ENCODE measurements at places on chromosomes 3 and 15.

- no peak for DNase-seq
Observed at GRCh38 chr3:79672731-79673130, 95.1 kb downstream of the ROBO1 start.

DNA sequence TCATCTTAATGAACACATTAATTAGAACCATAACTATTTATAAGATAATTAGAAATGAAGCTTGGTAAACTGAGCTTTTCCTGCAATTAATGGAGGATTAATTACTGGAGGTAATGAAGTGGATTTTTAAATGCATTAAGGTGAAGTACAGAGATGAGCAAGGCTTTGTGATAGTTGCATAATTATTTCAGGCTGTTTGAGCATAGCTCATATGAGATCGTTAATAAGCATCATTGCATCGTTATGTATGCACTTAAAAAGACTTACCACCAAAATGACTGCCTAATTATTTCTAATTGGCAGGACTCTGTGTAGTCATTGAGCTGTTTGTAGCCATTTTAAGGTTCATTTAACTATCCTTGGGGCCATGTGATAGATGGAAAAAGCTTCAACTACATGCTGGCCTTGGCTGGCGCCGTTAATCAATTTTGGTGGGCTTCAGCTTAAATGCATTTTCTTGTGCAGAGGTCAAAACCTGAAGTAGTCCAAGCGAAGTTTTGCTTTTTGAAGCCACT is 55.3 kb downstream of the RSRC1 start:
- DNase-seq = peak; percentile 89

DNA sequence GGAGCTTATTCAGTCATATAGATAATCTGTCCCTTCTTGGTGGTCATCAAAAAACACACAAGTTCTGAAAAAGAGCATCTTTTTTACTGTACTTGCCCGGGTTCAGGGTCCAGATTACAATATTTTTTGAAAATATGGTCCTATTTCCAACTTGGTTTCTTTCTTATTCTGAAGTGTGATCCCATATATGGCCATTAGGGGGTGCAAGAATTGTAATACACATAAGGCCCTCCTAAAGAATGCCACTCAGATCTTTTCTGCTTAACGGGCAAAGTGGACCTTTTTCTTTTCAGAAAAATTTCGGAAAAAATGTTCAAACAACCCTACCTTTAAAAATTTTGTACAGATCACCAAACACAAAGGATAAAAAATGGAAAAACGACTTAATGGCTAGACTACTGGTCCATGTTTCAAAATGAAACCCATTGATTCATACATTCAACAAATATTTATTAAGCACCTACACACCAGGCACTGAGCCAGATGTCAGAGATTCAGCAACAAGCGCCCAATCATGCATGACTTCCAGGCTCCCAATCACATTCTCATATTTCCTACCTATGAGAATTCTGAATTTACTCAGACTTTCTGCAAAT is 102.0 kb upstream of the MYRIP start:
- DNase-seq = peak; percentile 17

DNA sequence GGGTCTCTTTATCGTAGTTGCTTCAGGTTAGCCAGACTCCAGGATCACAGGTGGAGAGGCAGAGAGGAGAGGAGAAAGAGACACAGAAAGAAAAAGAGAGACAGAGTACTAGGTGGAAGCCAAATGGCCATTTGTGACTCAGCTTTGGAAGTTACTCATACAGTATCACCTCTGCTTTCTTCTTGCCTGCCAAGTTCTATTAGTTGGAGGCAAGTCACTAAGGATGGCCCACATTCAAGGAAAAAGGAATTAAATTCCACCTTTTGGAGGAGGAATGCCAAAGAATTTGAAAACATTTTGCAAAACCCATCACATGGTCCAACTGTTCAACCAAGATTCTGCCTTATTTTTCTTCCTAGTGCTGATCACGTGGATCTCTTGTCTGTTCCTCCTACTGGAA is 291.1 kb downstream of the CHL1 start:
- DNase-seq = no peak

GRCh38 chr3:99472385-99472784 is 166.0 kb upstream of the COL8A1 start:
- no peak for DNase-seq

DNA sequence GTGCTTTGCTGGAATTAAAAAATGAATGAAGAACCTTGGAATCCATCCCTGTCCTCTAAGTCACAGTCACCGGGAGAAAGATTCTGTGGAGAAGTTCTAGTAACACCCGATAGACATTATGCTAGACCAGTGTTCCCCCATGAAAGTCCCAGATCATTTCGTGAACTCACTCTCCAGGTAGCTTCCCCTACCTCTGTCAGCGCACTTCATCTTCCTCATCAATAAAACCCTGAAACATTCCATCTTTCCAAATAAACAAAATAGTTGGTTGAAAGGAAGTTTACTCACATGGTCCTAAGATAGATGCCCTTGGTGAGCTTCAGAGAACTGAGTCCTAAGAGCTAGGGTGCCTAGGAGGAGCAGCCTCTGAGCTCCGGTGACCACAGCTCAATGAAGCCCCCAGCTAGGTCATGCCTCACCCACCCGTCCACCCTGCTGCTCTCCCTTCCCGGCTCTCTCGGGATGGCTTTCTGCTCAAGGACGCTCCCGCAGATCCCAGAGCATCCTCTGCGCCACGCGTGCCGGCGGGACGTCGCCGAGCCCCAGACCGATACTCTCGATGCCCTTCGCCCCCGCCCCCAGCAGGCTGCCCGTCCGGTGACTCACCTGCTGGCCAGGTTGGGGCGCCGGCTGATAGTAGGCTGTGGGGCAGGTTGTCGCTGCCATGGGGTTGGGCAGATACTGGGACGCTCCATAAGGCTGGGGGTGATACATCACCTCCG is 776 bp downstream of the VGLL3 start:
- no peak for DNase-seq

DNA sequence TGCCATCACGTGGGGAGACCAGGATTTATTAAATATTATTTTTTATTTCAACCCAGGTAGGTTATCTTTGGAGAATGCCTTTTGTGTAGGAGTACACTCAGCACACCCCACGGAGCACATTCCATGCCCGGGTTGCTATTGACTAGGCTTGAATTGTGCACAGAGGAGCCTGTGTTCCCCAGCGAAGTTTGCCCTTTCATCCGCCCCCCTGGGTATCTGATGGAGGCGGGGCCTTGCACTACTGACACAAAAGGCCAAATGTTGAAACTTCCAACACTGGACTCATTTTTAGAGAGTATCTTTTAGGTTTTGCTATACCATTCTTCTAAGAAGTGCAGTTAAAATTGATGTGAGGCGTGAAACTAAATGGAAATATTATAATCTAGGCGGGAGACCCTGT is 39.3 kb upstream of the PPP4R2 start:
- DNase-seq = no peak

- peak; percentile 32 for DNase-seq
Observed at GRCh38 chr15:69919816-69920215, 177.9 kb downstream of the TLE3 start.

DNA sequence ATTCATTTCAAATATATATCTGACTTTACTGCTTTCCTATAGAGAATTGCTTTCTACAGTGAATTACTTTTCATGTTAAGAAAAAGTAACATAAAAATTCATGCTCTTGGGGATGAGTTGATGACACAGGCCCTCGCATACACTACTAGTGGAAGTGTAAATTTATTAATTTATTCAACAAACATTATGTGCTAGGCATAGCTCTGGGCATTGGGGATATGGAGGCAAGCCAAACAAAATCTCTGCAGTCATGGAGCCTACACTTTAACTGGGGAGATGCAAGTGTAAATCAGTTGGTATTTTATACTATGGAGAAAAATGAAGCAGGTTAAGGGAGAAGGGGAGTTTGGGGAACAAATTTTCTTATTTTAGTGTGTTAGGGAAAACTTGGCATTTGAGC is 340.7 kb downstream of the RAP2B start:
- DNase-seq = no peak

DNA sequence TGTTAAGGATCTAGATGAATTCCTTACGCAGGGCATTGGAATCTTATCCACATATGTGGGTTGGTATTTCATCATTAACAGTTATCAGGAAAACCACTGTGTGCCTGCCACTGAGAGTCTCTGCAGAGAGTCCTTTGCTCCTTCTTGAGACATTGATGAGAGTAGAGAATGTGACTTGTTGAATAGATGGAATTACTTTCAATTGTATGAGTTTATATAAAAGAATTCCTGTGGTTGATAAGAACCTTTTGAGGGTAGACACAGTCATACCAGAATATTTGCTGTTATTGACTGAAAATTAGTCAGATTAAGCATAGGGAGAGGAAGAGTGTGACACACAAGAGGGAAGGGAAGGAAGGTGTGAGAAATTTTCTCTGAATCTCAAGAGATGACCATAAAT is 30.8 kb downstream of the ARHGEF26 start:
- no peak for DNase-seq

GRCh38 chr3:16928386-16929132 is 43.8 kb downstream of the PLCL2 start:
- no peak for DNase-seq

DNA sequence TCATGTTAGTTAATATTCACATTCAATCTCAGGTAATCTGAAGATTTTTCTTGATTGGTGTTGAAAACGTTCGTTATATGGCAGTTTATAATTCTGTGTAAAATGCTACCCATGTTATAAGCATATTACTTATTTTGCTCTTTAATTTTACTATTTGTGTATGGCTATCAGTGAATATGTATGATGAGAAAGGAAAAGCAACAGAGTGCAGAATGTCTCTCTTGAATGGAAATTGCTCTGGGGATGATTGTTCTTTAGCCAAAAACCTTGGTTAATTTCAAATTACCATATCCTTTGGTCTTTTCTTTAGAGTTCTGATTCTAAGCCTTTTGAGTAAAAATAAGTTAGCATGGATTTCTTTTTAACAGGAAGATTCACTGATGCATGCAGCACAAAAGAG is 2.5 kb downstream of the SERPINI1 start:
- DNase-seq = no peak

DNA sequence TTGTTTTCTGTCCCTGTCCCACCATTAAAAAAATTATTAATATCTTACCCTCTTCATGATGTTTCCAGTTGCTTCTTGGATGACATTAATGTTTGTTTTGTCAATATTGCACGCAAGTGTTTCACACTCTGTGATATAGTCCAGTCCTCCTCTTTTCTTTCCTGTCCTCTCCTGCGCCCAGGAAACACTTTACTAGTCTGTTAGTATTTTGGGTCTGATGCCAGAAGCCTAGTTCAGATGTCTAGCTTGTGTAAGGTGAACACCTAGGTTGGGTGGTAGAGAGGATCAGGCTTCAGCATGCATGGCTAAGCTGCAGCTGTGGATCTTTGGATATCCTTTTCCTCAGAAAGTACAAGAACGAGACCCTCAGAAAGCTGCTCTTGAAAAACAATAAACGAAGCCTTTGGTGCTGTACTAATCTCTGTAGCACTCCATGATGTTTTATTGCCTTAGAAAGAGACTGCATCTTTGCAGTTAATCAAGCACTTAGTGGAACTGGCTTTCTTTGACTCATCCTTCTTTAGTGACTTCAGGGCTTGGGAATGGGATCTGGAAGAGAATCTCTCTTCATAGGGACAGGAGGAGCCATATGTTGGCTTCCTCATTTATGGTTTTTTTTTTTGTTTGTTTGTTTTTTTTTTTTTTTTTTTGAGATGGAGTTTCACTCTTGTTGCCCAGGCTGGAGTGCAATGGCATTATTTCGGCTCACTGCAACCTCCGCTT is 253.4 kb downstream of the LPP start:
- no peak for DNase-seq

GRCh38 chr3:12296511-12296910 is 7.6 kb downstream of the PPARG start:
- no peak for DNase-seq
